ENCODE measurements at places on chromosomes 2 and 18.

- no peak for DNase-seq
Measured at GRCh38 chr2:190404487-190404886, 3.7 kb upstream of the MFSD6 start.

- DNase-seq, result no peak
Measured at GRCh38 chr2:16020389-16021008, 80.1 kb downstream of the MYCN start.

- DNase-seq, result no peak
Measured at GRCh38 chr18:31700990-31701389, 16.6 kb upstream of the B4GALT6 start.

DNA sequence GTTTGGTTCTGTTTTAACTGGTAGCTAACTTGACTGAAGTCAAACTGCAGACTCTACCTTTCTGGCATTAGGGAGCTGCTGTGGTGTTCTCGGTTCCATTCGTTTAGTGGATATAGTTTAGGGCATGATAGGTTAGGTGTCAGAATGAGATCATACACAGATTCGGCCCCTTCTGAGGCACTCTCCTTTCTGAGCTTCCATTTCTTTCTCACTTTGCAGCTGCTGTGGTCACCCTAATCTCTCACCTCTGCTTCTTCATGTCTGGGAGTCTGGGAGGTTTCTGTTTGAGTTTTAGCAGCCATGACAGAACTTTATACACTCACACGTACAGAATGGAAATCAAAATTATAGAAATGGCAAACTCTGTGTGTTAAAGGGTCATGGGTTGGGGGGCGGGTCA lies 122.8 kb downstream of the ATP9B start:
- DNase-seq, result no peak

- DNase-seq, result no peak
Measured at GRCh38 chr2:238106698-238107524, 6.8 kb downstream of the ESPNL start.
